Activated gamma-delta T cell treated with Interleukin-2 at 50 U/mL for 16 hours (primary cell): ENCODE measurements at places on chromosomes 3 and 15.
A peak's percentile ranks its signal among the peaks of the same experiment; 100 is the strongest.

DNA sequence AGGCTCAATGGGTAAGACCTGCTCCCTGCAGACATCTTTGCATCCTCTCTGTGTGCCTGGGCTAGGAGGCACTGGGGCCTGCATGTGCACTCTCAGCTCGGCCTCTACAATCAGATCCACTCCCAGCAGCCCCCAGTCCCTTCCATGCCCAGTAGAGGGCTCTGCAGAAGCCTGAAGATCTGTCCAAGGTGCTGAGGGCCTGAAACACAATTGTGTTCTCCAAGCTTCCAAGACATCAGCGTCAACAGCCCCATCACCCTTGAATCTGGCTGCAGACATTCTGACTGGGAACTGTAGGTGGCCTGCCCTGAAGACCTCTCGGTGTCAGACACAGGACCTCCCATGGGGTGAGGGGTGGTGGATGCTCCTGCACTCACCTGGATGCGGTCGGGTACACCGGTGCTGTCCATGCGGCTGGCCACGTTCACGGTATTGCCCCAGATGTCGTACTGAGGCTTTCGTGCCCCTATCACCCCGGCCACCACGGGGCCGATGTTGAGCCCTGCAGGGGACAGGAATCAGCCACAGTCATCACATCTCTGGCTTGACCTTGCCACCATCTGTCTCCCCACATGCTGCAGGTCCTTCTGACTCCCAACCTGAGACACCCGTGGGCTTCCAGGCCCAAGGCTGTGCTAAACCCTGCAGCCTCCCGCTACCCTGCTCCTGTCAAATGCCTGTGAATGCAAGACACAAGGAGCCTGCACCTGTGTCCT is 84.7 kb downstream of the SEC22A start:
- DNase-seq: no peak

- DNase-seq: no peak
Measured at GRCh38 chr3:111246967-111247760, 175.5 kb downstream of the NECTIN3 start.

DNA sequence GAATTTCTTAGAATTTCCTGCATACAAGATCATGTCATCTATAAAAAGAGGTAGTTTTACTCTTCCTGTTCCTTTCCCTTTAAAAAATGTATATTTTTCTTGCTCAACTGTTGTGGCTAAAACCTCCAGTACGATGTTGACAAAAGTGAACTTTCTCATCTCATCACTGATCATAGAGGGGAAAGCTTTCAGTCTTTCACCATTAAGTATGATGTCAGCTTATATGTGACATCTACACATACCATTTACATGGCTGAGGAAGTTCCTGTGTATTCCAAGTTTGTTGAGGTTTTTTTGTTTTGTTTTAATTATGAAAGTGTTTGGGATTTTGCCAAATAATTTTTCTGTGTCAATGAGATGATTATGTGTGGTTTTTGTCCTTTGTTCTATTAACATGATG is 173.6 kb downstream of the PLD1 start:
- DNase-seq: no peak

DNA sequence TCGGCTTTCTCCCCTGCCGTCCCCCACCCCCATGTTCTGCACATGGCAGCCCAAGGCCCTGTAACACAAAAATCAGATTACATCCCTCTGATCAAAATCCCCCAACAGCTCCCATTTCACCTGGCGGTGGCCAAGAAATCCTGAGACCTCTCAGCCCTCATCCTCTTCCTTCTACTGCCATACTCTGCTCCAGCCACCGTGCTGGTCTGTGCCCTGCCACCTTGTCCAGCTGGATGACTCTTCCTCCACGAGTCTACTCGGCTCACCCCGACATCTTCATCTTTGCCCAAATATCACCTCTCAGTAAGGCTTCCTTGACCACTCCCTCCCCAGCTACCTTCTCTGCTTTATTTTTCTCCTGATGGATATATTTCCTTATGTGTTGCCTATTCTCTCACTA is 3.1 kb downstream of the CCDC51 start:
- no peak for DNase-seq

DNA sequence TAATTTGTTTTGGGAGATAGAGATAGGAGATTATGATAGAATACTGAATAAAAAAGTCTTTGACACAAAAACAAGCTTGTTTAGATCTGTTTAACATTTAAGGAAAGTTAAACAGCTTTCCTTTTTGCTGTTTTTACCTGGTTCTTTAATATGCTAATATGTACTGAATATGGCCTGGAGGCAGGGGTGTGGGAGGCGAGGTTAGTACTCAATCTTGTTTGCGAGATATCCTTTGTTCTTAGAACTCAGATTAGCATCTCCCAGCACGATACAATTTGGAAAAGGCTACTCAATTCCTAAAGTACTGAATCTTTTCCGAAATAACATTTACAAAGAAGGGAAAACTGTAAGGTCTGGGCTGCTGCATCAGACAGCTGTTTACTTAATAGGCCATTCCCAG is 40.8 kb upstream of the ST3GAL6 start:
- no peak for DNase-seq

DNA sequence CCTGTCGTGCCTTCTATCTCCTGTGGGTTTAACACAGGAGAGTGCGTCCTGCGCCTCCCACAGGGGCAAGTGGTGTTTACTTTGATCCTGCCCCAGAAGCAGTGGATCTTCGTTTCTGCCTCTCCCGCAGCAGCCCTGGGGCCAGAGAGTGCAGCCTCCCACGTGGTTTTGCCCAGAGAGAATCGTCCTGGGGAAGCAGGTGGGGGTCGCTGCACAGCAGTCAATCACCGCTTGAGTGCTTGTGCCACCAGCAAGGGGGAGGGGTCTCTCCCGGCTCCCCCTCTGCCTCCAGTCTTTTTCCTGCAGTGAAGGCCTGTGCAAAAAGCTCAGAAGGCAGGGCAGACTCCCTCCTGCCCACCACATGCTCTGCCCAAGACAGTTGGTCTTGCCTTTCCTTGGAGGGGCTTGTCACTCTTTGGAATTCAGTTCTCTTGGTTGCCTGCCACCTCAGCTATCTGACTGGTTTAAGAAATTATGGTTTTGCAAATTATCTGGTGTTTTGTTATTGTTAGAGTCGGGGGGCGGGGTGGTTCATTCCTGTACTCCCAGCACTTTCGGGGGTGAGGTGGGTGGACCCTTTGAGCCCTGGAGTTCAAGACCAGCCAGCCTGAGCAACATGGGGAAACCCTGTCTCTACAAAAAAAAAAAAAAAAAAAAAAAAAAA is 26.9 kb downstream of the STOML1 start:
- DNase-seq: no peak

DNA sequence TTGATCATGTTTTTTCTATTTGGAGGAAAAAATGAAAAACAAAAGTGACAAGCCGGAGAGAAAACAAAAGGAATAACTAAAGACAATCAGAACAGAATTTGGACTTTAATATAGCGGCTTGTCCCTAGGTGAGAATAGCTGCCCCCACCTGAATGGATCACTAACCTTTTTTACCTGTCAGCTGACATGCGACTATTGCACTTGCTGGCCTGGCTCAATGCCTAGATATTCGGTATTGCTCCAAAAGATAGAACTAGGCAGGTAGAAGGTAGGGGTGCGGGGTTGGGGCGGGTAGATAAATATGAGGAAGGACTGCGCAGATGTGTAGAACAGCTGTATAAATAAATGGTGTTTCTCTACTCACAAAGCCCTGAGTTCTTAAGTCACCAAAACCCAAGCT is 650 bp upstream of the MORC1 start:
- DNase-seq: no peak

GRCh38 chr15:78739996-78740903 is 71.0 kb downstream of the ADAMTS7 start:
- DNase-seq: peak; percentile 24

DNA sequence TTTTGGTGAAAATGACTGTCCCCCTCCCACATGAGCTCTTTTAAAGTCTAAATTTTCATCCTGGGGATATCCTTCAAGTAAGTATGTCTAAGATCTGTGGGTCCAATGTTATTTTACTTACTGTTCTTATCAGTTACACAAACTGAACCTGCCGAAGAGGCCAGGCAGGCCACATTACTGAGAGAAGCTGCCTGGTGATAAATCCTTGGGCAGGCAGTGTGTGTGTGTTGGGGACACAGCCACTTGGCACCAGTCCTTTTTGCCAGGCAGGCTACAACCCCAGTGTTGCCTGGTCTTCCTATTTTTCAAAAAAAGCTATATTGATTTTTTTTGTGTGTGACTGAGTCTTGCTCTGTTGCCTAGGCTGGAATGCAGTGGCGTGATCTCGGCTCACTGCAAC is 50.6 kb upstream of the RASA2 start:
- DNase-seq: no peak

DNA sequence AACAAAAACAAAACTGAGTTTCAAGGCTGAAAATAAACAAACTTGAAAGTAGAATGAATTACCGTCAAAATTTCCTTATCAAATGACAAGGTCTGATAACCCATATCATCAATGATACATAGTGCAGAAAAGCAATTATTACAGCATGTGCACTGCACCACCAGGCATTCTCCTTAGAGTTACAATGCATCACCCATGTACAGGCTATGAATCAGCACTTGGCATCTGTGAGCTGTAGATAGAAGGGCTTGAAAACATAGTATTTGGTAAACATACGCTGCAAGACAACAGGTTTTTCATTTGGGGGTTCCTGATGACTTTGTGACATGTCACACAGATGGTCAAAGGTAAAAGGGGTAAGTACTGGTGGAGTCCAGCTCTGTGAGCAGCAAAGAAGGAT is 265.1 kb downstream of the CTNNB1 start:
- DNase-seq: no peak

- DNase-seq: no peak
Measured at GRCh38 chr3:169103951-169104941, 559.3 kb downstream of the MECOM start.

DNA sequence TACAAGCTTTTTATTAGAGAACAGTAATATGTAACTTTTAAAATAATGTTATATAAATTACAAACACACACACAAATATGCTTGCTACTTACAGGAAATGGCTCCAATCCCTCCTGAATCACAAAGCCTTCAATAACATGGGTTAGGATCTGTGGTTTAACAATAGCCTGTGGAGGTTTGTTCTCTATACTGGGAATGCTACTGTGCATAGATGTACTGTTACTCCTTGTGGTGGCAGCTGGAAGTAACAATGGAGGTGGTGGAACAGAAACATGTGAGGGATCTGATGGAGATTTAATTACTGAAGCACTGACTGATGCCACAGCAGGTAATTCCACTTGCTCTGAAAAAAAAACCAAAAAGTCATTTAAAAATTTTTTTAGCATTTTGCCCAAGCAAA is 64.4 kb downstream of the PHC3 start:
- no peak for DNase-seq

- DNase-seq: no peak
Measured at GRCh38 chr15:57500979-57501576, 90.6 kb upstream of the MYZAP start.

DNA sequence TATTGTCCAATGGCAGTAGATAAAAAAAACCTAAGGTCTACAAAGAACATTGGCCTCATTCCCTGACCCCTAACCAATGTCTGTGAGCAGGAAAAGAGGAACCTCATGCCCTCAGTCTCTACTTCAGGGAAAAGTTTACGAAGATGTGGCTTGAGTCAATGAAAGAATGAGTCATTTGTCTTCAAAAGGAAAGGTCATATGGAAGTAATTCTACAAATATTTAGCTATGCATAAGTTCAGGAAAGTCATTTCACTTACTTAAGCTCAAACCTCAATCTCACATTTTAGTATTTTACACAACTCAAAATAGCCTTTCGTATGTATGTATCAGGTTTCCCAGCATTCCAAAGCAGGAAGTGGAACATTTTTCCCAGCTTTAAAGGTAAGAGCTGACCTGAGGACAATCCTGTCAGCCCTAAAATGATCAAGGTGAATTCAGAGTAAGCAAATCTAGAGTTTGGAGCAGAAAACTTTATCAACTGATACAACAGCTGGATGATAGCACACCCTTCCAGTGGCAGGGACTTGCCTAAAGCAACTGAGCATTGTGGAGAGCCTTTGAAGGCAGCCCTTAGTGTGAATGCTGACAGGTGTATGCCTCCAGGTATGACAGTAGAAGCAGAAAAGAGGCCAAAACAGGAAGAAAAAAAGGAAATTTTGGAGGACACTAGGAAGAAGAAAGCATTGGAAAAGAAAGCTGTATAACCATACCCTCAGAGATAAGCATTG is 53.9 kb upstream of the ACKR4 start:
- DNase-seq: no peak

- DNase-seq: no peak
Measured at GRCh38 chr3:100606894-100607512, 2.4 kb upstream of the ADGRG7 start.

DNA sequence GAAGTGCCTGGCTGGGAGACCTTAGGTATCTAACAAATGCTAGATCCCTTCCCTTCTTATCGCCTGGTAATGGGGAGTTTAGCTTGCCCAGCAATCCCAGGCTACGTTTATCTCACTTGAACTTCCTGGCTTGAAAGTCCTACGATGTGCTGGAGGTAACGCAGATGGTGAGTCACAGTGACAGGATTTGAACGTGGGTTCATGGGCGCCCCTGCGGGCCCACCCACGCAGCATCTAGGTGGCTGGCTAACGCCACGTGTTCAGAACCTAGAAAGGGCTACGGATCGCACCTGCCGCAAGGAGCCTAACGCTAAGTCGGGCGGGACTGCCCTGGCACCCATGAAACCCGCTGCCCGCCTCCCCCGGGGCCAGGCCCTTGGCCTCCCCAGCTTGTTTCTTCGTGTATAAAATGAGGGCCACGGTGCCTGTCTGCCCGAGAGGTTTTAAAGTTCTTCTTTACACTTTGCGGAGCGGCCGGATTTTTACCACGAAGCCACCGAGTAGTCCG is 600 bp upstream of the USP3 start:
- DNase-seq: peak; percentile 84

- no peak for DNase-seq
Measured at GRCh38 chr3:12379640-12380429, 91.0 kb downstream of the PPARG start.

GRCh38 chr3:197305854-197306253 is 7.4 kb upstream of the DLG1 start:
- no peak for DNase-seq

GRCh38 chr15:23629234-23629805 is 18.3 kb downstream of the MAGEL2 start:
- no peak for DNase-seq

DNA sequence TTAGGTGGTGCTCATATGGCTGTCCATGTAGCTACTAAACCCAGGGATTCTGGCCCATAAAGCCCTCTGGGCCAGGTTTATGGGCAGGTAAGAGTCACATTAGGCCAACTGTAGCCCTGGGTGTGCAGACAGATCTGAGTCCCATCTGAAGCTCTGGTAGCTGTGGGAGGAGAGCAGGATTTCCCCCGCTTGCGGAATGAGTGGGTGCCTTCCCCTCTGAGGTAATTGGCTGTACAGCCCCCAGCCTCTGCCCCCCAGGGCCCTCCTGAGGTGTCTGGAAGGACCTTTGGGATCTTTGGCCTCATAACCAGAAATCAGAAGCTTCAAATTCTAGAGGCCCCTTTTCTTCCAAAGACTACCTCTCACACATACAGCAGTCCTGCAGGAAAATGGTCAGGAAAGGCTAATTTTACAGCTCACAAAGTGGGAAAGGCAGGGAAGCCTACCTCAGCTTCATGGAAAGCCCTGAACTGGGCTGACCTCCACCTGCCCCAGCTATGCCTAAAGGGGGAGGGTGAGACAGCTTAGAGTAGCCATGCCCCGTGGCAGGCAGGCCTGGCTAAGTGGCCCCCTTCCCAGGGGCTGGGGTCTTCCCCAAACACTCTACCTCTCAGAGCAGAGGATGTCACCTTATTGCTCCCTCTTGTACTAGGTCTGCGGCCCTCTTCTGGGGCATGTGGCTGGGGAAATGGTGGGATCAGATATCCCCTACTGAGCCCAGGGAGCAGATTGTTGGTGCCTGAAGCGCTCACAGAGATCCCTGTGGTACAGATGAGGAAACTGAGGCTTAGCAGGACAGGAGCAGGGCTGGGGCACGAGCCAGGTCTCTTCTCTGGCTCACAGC is 16.8 kb downstream of the HEMK1 start:
- DNase-seq: no peak
